Foreskin keratinocyte (primary cell): ENCODE measurements at places on chromosomes 2 and 18.

DNA sequence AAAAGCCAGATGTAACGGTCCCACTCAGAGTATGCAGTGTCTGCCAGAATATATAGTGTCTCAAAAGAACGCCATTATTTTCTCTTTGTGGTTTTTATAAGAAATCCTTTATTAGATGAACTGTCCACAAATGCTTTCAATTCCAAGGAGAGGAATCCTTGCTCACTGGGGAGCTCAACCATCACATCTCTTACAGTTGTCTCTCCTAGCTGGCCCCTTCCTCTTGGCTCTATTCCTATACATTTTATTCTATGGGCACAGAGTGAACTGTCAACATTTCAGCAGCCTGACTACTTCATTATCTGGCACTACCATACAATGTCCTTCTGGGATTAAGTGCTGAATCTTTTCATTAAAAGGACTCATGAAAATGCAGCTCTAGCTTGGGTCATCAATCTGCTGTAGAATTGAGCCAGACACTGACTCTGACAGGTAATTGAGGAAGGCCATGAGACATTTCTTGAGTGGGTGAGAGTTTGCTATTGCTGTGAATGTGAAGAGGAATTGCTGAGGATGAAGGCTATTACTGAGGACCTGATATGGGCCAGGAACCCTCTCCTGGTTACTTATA lies 96.5 kb upstream of the THOC1 start:
- DNase-seq, result no peak

DNA sequence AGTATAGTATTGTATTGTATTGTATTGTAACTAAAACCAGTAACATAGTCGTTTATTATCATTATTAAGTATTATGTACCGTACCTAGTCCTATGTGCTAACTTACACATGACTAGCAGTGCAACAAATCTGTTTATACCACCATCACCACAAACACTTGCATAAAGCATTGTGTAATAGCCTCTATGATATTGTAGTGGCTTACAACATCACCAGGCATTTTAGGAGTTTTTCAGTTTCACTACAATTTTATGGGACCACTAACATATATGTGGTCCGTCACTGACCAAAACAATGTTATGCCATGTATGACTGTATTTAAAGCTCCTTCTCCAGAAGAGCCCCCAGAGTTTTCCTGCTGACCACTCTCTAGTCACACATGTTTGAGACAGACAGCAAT lies 306.2 kb downstream of the SETBP1 start:
- no peak for DNase-seq

- DNase-seq, result no peak
These were observed 199.3 kb downstream of the RNF144A start for GRCh38 chr2:7116511-7116910.

DNA sequence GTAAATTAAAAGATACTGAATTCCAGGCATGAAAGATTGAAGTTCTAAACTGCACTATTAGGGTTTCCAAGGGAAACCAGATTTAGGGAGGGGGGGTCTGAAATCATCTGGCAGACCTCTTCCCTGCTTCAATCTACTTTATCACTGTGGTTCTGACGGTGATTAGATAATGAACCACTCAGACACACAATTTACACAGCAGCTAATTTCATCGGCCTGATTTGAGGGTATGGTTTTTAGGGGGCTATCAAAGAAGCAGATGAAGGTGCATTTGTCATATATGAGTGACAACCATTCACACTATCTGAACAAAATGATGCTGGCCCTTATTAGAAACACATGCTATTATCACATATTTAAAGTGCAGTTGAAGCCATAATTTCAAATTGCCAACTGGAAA lies 106.0 kb downstream of the OLA1 start:
- DNase-seq, result no peak

DNA sequence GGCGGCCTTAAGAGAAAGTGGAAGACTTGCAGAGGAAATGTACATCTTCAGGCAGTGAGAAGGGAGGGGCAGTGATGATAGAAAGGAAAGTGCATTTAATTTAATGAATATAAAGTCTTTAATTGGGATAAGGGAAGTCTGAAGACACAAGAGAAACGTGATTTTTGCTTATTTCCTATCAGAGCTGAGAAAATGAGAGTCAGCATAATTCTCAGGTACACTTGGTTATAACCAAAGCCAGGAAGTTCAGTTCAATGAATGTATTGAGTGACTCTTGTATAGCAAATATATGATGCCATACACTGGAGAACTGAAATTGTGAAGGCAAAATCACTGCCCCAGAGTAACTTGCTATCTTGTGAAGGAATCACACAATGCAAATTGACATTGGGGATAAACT lies 256.3 kb downstream of the LRRTM1 start:
- no peak for DNase-seq

- DNase-seq, result no peak
These were observed 94.7 kb downstream of the COL6A3 start for GRCh38 chr2:237319086-237319820.
